AG10803 (cell line): ENCODE measurements at places on chromosomes 5 and 9.
A peak's percentile ranks its signal among the peaks of the same experiment; 100 is the strongest.

GRCh38 chr5:132019857-132020555 lies 8.5 kb upstream of the ACSL6 start:
- DNase-seq = no peak

GRCh38 chr9:93674580-93675335 lies 98.4 kb downstream of the PHF2 start:
- DNase-seq = no peak

- peak; percentile 15 for DNase-seq
Measured at GRCh38 chr9:33661176-33661575, 134.2 kb upstream of the PRSS3 start.

- DNase-seq = peak; percentile 73
Measured at GRCh38 chr9:69223605-69224004, 49.5 kb downstream of the TJP2 start.

DNA sequence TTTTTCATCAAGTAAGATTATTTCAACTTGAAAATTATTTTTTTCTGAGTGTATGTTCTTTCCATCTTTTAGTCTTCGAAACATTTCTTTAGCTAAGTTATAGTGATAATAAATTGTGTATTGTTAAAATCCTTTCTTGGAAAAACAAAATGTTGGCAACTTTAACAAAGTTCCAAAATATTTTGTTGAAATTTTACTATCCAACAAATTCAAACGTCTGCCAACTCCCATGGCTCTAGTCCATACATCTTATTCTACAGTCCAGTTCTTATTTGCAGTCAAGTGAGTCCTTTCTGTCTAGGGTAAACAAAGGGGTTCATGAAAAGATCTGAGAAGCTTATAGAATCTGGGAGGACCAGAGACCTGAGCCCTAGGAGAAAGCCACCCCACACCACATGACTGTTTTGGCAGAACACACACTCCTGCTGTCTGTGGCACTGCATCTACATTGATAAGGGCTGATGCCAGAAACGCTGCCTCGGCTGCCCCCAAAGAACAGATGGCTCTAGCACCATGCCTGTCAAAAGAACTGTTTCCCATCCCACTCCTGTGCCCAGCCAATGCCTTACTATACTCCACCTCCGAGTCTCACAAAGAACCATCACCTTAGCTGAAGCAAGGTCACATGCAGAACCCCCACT lies 47.5 kb downstream of the FEM1C start:
- DNase-seq = no peak

DNA sequence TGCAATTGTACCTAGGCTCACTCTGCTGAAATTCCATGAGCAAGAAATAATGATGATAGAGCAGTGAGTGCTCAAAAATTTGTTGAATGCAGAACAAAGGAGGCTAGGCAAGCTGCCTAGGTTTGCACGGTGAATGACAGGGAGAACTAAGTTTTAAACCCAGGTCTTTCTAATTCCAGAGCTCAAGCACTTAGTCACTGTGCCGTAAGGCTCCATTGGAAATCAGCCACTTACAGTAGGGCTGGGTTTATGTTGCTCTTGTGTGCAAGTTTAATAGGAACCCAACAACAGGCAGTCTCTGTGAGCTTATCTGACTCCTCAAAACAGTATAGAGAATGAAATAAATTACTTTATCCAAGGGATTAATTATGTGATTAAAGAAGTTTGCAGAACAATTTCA lies 147.0 kb downstream of the CSNK1G3 start:
- DNase-seq = no peak

- DNase-seq = peak; percentile 63
Measured at GRCh38 chr5:33423018-33423630, 17.6 kb upstream of the TARS1 start.
